Activated naive CD8-positive, alpha-beta T cell treated with anti-CD3 and anti-CD28 coated beads, Interleukin-2, amount 50 U/mL, for 24 hours (primary cell): ENCODE measurements at places on chromosomes 16 and 17.
A peak's percentile ranks its signal among the peaks of the same experiment; 100 is the strongest.

- peak; percentile 39 for DNase-seq
These were observed 45.4 kb downstream of the STH start for GRCh38 chr17:46044286-46044928.

- DNase-seq, result peak; percentile 46
These were observed 1.1 kb downstream of the ACSF2 start for GRCh38 chr17:50426814-50427787.

DNA sequence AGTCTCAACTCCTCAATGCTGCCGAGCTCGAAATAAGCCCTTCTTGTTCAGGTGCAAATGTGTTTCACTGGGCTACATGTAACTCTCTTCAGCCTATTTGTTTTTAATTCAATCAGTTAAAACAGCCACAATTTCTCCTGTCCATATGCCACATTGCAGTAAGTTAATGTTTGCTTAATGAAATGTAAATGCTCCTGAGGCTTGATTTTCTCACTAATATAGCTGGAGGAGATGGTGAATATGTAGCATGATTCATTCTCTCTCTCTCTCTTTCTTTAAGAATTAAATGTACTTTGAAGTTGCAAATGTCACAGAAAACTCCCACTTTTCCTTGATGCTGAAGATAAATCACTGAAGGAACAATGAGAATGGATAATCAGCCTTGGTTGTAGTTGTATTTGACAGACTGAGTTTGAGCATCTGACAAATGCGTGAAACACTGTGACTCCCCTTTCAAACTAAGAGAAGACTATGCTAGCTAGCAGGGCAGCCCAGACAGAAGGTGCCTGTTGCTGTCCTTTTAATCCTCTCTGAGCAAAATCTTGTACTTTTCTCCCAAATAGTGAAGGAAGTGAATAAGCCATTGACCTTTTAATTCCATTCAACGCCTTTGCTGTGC lies 161.8 kb downstream of the ANKFN1 start:
- DNase-seq, result no peak

DNA sequence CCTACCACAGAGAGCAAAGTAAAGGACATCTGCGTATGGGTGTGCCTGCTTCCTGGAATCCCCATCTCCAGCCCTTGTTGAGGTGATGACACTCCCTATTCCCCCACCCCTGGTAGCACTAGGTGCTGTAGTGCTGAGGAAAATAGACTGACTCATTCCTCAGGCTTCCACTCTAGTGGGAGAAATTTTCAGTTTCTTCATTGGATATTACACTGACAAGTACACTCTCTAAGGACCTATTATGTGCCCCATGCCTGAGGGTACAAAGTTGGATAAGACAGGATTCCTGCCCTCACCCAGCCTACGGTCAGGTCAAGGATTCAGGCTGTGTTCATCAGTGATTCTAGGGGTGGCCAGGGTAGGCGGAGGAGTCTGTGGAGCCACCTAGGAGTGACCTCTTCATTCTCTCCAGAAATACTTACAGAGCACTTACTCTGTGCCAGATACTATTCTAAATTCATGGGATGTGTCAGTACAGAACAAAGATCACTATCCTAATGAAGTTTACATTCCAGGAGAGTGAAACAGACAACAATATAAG lies 4.5 kb upstream of the ZC3H7A start:
- no peak for DNase-seq

GRCh38 chr17:9259419-9259818 lies 238.1 kb downstream of the NTN1 start:
- DNase-seq, result no peak
